Naive thymus-derived CD8-positive, alpha-beta T cell (primary cell): ENCODE measurements at places on chromosomes 3 and 15.

- no peak for DNase-seq
These were observed 109.1 kb upstream of the ATP10A start for GRCh38 chr15:25972141-25972675.

- DNase-seq, result no peak
These were observed 108.0 kb upstream of the MEIS2 start for GRCh38 chr15:37208146-37209040.

- DNase-seq, result no peak
These were observed 850 bp downstream of the SUCLG2 start for GRCh38 chr3:67653425-67654098.

- no peak for DNase-seq
These were observed 23.8 kb upstream of the SH3BP5 start for GRCh38 chr3:15356176-15356575.

DNA sequence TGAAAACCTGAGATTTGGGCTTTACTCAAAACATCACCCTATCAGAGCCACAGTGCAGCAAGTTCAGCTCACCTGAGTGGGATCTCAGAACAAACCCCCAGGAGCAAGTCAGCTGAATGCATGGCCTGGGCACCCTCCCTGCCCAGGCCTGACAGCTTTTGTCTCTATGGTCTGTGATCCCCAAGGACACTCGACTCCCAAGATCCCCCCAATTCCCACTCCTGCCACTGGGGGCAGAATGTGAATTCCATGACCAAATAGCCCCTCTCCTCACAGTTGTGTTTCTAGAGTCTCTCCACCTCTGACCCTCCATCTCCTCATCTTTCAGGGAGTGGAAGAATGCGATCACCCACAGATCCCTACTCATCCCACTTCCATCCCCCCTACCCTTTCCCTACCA is 58.9 kb downstream of the ZNF445 start:
- DNase-seq, result no peak

- no peak for DNase-seq
These were observed 359.4 kb downstream of the VPS13C start for GRCh38 chr15:61700803-61701202.

DNA sequence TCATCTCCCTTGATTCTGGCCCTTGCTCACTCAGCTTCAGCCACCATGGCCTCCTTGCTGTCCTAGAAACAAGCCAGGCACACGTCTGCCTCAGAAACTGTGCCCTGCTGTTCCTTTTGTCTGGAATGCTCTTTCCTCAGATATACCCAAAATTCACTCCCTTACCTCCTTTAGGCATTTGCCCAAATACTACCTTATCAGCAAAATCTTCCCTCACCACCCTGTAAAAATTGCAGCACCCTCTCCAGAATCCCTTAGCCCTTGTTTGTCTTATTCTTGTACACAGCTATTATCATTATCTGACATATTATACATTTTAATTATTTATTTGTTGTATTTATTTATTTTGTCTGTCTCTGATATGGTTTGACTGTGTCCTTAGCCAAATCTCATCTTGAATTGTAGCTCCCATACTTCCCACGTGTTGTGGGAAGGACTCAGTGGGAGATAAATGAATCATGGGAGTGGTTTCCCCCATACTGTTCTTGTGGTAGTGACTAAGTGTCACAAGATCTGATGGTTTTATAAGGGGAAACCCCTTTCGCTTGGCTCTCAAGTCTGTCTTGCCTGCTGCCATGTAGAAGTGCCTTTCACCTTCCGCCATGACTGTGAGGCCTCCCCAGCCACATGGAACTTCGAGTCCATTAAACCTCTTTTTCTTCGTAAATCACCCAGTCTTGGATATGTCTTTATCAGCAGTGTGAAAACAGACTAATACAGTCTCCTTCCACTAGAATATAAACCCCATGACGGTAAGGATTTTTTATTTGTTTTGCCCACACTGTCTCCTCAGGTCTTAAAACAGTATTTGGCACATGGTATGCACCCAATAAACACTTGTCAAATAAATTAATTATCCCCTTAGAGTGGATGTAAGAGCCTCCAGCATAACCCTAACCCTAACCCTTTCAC is 60.0 kb upstream of the STT3B start:
- no peak for DNase-seq
